Psoas muscle (tissue), 8 donors: ENCODE measurements at places on chromosomes 16 and 17. TPM values are rescaled to one million over a fixed set of nuclear protein-coding genes. Genes with fewer than 3 reads are reported as not detected.

Gene KRTAP17-1
- total RNA-seq: not detected

Gene RNF222
- total RNA-seq: not detected

Gene NUDT7
- 3.0 TPM for total RNA-seq

Gene TEKT1
- not detected for total RNA-seq

Gene PPY
- not detected for total RNA-seq

DNA sequence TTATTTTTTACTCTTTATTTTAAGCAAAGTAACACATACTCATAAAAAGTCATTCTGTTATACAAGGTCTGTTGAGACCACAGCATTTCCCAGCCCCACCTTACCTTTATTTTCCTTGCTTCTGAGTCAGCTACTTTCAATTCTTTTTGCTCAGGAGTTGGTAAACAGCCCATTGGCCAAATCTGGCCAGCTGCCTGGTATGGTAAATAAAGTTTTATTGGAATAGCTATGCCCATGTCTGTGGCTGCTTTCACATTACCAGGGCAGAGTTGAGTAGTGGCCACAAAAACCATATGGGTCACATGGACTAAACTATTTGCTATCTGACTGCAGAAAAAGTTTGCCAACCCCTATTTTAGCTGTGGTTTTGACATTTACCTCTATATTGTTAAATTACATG lies 3.4 kb upstream of the NSRP1 start:
- H3K36me3 ChIP-seq: no peaks in the 10 kb centered on the region
- H3K4me1 ChIP-seq: peaks cover 6% of the 10 kb centered on the region
- no peak overlapping the region for H3K4me3 ChIP-seq
- no peak for DNase-seq
- H3K27me3 ChIP-seq: no peaks in the 10 kb centered on the region
- H3K27ac ChIP-seq: no peak overlapping the region

GRCh38 chr17:46851029-46851741 lies at the start of gene WNT9B:
Gene WNT9B, plus strand, starts transcription at chr17:46851583. Its CDS starts 56 bp downstream, at chr17:46851639.
- no peaks in the 10 kb centered on the region for H3K36me3 ChIP-seq
- no peak for DNase-seq
- no peak within 1 kb of the TSS for H3K27ac ChIP-seq

GRCh38 chr17:57735230-57735629 lies 9.9 kb downstream of the CCDC182 start:
- no peak overlapping the region for H3K4me3 ChIP-seq
- H3K27ac ChIP-seq: no peak overlapping the region
- H3K36me3 ChIP-seq: no peaks in the 10 kb centered on the region
- H3K27me3 ChIP-seq: no peaks in the 10 kb centered on the region
- no peaks in the 10 kb centered on the region for H3K4me1 ChIP-seq

DNA sequence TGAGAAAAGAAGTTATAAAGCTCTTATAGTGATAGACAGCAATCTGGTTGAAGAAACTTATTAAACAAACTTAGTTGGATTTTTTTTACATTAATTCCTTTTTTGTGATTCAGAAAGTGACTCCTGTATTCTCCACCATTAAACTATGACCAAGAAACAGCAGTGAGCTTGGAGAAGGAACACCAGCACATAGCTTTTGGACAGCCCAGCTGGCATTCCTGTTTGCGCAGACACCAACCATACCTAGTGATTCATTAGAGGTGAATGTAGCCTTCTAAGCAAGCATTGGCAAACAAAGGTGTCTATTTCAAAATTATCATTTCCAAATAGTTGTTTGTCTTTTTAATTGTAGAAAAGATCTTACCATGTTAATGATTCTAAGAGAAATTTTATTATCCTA lies 94.4 kb downstream of the STXBP4 start:
- no peaks in the 10 kb centered on the region for H3K36me3 ChIP-seq
- no peak overlapping the region for H3K4me3 ChIP-seq
- H3K27me3 ChIP-seq: no peaks in the 10 kb centered on the region
- DNase-seq: no peak
- no peaks in the 10 kb centered on the region for H3K4me1 ChIP-seq
- H3K27ac ChIP-seq: no peak overlapping the region

DNA sequence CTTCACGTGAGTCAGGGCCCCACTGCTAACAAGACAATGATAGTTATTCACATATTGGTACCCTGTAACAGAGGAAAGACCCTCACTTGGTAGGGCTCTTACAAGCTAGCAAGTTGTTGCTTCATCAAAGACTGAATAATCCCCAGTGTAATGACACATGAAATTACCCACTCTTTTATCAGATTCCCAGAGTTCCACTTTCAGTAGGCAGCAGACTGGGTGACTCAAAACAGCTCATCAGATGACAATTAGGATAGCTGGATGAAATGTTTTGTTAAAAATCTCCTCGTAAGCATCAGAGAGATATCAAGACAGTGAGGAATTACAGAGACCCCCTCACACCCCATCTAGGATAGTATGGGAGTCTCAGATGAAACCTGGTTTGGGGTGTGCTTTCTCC lies 6.8 kb upstream of the OR1E2 start:
- H3K27me3 ChIP-seq: no peaks in the 10 kb centered on the region
- H3K4me1 ChIP-seq: no peaks in the 10 kb centered on the region
- H3K4me3 ChIP-seq: no peak overlapping the region
- H3K27ac ChIP-seq: no peak overlapping the region
- no peak for DNase-seq
- no peaks in the 10 kb centered on the region for H3K36me3 ChIP-seq

DNA sequence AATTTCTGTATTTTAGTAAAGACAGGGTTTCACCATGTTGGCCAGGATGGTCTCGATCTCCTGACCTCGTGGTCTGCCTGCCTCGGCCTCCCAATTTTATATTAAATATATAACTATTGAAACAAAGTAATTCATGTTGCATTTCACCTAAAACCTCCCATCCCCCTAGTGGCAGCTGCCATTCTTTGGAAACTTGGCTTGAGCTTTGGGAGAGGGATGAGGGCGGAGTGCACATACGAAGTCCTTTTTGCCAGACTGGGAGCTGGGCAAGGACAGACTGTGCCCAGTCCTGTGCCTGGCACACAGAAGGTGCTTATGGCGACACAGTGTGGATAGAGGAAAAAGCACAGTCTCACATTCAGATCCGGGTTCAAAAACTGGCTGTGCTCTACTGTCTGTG lies 83.8 kb downstream of the NETO2 start:
- no peaks in the 10 kb centered on the region for H3K36me3 ChIP-seq
- H3K4me3 ChIP-seq: no peak overlapping the region
- no peak for DNase-seq

DNA sequence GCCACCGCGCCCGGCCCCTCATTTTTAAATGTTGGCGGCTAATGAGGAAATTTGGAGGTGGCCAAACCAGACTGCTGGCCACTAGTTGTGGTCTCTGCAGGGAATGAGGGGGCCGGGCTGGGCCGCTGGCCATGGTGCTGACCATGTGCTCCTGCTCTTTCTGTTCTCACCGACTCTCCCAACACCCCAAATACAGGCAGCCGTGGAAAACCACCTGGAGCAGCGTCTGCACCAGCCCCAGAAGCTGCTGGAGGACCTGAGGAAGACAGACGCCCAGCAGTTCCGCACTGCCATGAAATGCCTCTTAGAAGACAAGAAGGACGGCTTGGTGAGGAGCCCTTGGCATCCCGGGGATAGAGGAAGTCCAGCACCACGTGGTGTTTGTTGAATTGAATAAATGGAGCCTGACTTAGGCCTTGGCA lies 21.3 kb downstream of the OTOA start:
- H3K27me3 ChIP-seq: no peaks in the 10 kb centered on the region
- H3K36me3 ChIP-seq: no peaks in the 10 kb centered on the region

- H3K27ac ChIP-seq: no peak within 1 kb of the TSS
- DNase-seq: no peak
- no peaks in the 10 kb centered on the region for H3K36me3 ChIP-seq
- no peaks in the 10 kb centered on the region for H3K27me3 ChIP-seq
- H3K4me1 ChIP-seq: peaks cover 33% of the 10 kb centered on the region
- no peak within 1 kb of the TSS for H3K4me3 ChIP-seq
Observed at GRCh38 chr17:49848019-49848473, at the start of gene TAC4. Gene TAC4, minus strand, starts transcription at chr17:49848069. Its CDS starts 52 bp downstream, at chr17:49848017.

DNA sequence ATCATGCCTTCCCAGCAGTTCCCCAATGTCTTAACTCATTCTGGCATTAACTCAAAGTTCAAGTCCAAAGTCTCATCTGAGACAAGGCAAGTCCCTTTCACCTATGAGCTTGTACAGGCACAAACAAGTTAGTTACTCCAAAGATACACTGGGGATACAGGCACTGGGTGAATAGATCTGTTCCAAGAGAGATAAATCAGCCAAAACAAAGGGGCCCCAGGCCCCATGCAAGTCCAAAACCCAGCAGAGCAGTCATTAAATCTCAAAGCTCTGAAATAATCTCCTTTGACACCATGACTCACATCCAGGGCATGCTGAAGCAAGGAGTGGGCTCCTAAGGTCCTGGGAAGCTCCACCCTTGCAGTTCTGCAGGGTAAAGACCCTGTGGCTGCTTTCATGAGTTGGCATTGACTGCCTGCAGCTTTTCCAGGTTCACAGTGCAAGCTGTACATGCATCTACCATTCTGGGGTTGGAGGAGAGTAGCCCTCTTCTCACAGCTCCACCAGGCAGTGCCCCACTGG lies 332.2 kb upstream of the KIF2B start:
- no peak overlapping the region for H3K27ac ChIP-seq
- H3K27me3 ChIP-seq: no peaks in the 10 kb centered on the region
- H3K4me1 ChIP-seq: no peaks in the 10 kb centered on the region
- no peak overlapping the region for H3K4me3 ChIP-seq

- H3K4me1 ChIP-seq: no peaks in the 10 kb centered on the region
- H3K36me3 ChIP-seq: no peaks in the 10 kb centered on the region
- no peak for DNase-seq
Observed at GRCh38 chr16:13883881-13884280, 36.1 kb upstream of the ERCC4 start.

GRCh38 chr16:25124503-25124902 lies 13.0 kb downstream of the LCMT1 start:
- no peak overlapping the region for H3K27ac ChIP-seq
- no peak overlapping the region for H3K4me3 ChIP-seq
- no peak for DNase-seq
- peaks cover 15% of the 10 kb centered on the region for H3K36me3 ChIP-seq
- H3K4me1 ChIP-seq: peaks cover 2% of the 10 kb centered on the region

DNA sequence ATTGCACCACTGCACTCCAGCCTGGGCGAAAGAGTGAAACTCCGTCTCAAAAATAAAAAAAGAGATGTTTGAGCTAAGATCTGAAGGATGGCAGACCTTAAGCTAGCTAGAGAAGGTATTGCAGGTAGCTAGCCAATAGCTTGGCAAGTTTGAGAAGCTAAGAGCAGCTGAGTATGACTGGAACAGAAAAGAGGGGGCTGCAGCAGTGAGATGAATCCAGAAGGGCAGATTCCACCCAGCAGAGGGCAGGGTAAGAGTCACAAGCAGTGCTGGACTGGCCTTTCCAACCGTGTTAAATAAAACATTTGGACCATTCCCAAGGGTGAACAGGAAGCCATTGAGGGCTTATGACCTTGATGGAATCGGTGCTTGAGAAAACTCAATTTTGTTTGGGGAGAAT lies 5.7 kb upstream of the PHAF1 start:
- no peaks in the 10 kb centered on the region for H3K27me3 ChIP-seq
- DNase-seq: no peak
- peaks cover 6% of the 10 kb centered on the region for H3K4me1 ChIP-seq
- H3K36me3 ChIP-seq: peaks cover 19% of the 10 kb centered on the region
- no peak overlapping the region for H3K4me3 ChIP-seq

DNA sequence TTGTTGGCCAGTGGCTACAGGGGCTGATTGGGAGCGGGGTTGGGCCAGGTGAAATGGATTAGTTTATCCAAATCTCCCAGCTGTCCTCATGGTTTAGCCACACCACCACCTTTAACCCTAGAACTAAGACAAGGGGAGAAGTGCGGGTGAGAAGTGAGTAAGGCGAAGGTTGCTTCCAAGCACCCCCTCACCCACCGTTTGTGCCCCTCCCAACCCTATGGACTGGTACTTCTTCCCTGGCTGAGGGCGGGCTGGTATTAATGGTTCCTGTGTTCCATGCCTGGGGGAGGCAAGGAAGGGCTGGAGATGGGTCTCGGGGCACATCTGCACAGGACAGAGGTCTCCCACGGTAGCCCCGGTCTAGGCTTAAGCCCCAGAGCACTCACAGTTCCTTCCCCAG lies 25.1 kb downstream of the NT5M start:
- no peaks in the 10 kb centered on the region for H3K36me3 ChIP-seq
- no peaks in the 10 kb centered on the region for H3K27me3 ChIP-seq
- H3K4me1 ChIP-seq: peaks cover 6% of the 10 kb centered on the region
- no peak overlapping the region for H3K4me3 ChIP-seq

- H3K27ac ChIP-seq: peak overlapping the region; percentile 71
- H3K4me1 ChIP-seq: peaks cover 61% of the 10 kb centered on the region
- H3K36me3 ChIP-seq: no peaks in the 10 kb centered on the region
- no peaks in the 10 kb centered on the region for H3K27me3 ChIP-seq
Observed at GRCh38 chr16:53220585-53220984, 165.8 kb downstream of the CHD9 start.

GRCh38 chr17:48254896-48255295 lies 147.3 kb downstream of the SNX11 start:
- no peak overlapping the region for H3K27ac ChIP-seq
- H3K36me3 ChIP-seq: no peaks in the 10 kb centered on the region
- no peak overlapping the region for H3K4me3 ChIP-seq

DNA sequence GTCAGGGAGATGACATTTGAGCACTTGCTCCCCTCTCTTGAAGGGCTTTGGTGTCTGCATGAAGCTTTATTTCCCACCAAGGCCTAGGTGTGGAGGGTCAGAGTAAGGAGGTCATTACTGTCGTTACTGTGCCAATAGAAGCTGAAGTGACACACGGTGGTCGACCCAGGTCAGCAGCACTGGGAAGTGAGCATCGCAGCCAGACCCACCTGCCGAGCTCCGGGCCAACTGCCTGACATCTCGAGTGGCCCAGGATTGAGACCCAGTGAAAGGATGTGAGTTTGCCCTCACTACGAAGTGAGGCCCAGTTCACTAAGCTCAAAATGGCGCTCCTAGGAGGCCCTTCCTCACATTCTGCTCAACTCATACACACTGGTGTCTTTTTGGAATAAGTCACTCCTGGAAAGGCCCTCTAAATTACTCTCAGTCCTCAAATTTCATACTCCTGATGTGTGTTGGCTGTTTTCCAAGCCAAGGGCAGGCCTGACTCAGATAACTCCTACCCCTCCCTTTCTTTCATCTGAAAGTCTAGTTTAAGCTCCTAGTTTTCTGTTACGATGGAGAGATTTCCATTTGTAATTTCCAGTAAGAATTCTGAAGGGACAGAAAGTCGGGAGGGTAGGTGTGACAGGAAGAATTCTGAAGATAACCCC lies 200.4 kb downstream of the LGALS9B start:
- H3K4me1 ChIP-seq: no peaks in the 10 kb centered on the region
- no peak for DNase-seq
- H3K36me3 ChIP-seq: no peaks in the 10 kb centered on the region
- H3K27me3 ChIP-seq: no peaks in the 10 kb centered on the region

- no peak overlapping the region for H3K4me3 ChIP-seq
- no peak for DNase-seq
- H3K27me3 ChIP-seq: no peaks in the 10 kb centered on the region
- no peaks in the 10 kb centered on the region for H3K36me3 ChIP-seq
- H3K27ac ChIP-seq: no peak overlapping the region
Observed at GRCh38 chr16:82460766-82461165, 166.0 kb upstream of the CDH13 start.

GRCh38 chr16:11890231-11890965 lies 25.4 kb downstream of the GSPT1 start:
- H3K4me1 ChIP-seq: no peaks in the 10 kb centered on the region
- no peak for DNase-seq
- H3K27me3 ChIP-seq: no peaks in the 10 kb centered on the region
- H3K27ac ChIP-seq: no peak overlapping the region
- H3K4me3 ChIP-seq: no peak overlapping the region

- no peaks in the 10 kb centered on the region for H3K36me3 ChIP-seq
- peak; percentile 86 for DNase-seq
- H3K4me1 ChIP-seq: peaks cover 48% of the 10 kb centered on the region
- H3K27me3 ChIP-seq: no peaks in the 10 kb centered on the region
Observed at GRCh38 chr17:78879635-78880186, 23.3 kb downstream of the CEP295NL start.
